GM23338 (cell line): ENCODE measurements at places on chromosomes 6 and 20.

- peak; percentile 87 for DNase-seq
These were observed 41.3 kb downstream of the HLA-DPB1 start for GRCh38 chr6:33116841-33117711.

GRCh38 chr6:46921059-46921458, 679 bp downstream of the ADGRF5 start:
- DNase-seq, result no peak

DNA sequence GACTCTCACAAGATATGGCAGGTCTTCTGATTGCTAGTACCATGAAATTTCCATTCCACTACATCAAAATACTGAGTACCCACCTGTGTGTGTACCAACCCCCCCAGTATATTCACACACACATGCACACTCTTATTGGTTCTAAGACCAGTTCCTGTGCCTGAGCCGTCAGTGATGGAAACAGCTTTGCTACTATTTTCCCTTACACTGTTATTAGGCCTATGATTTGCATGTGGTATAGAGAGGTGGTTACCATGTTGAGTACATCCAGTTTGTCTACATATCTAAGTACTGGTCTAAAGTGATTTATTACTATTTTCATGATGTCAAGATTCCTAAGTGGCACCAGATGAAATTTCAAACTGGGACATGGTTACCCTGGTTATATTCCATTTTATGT, 459.9 kb downstream of the BCKDHB start:
- no peak for DNase-seq

GRCh38 chr20:48789781-48790472, 37.9 kb downstream of the PREX1 start:
- no peak for DNase-seq
